ENCODE measurements at places on chromosomes 4 and X.

DNA sequence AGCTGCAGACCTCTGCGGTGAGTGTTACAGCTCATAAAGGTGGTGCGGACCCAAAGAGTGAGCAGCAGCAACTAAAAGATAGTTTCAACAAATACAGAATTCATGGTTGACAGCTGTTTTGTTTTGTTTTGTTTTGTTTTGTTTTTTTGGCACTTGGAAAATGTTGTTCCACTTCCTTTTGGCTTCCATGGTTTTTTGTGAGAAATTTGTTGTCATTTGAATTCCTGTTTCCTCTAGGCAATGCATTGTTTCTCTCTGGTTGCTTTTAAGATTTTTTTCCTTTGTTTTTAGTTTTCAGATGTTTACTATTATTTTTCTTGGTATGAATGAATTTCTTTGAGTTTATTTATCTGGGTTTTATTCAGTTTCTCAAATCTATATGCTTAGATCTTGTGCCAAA lies 229.4 kb downstream of the MID1IP1 start:
- H3K27me3 ChIP-seq, result peaks cover 4% of the 10 kb centered on the region
- H3K4me1 ChIP-seq, result no peaks in the 10 kb centered on the region
- no peak for DNase-seq
- H3K4me3 ChIP-seq, result no peak overlapping the region
- H3K36me3 ChIP-seq, result no peaks in the 10 kb centered on the region

DNA sequence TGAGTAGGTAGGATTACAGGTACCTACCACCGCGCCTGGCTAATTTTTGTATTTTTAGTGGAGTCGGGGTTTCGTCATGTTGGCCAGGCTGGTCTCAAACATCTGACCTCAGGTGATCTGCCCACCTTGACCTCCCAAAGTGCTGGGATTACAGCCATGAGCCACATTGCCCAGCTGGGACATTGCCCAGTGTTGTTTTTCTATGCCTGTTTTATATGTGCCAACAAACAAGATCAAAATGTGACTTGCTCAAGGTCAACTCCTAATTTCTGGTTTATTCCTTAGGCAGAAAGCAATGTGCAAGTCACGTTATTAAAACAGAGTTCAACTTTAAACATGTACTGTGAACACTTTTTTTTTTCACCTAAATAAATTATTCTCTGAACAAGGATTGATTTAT lies 2.7 kb downstream of the LRIT3 start:
- no peaks in the 10 kb centered on the region for H3K4me1 ChIP-seq
- no peak overlapping the region for H3K4me3 ChIP-seq
- no peak overlapping the region for H3K27ac ChIP-seq
- no peaks in the 10 kb centered on the region for H3K27me3 ChIP-seq
- DNase-seq, result no peak
- H3K36me3 ChIP-seq, result no peaks in the 10 kb centered on the region

DNA sequence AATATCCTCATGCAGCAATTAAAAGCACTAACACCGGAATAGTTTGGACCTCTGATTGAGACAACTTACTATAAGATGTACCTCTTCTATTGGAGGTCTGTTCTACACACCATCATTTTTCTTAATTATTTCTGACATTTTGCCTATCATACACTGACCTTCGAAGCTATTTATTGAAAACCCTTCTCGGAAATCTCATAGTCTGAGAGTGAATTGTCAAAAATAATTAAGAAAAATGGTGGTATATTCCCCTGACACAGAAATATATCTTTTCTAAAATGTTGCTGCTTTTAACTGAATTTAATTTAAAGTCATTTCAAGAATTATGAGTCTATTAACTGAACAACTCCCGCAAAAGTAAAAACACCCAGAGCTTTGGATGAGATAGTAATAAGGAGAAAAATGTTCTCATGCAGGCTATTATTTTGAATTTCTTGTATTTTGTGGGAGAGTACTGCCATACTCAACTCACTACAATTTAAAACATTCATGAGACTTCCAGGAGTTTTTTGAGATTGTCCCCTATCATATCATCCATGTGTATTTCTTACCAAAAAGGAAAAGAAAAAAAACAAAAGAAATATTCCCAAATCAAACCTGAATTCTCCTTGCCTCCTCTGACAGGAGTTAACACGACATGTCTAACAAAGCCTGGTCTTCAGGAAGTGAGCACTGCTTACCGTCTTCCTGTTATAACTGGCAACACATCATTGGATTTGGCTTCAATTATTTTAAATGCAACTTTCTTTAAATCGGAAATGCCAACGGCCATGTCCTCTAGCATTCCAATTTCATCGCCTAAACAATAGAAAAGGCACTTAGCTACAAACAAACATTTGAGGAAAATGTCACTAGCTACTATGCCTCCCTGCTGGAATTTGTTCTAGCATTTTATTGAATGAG lies 485.3 kb downstream of the IL15 start:
- H3K4me3 ChIP-seq, result no peak overlapping the region
- H3K27ac ChIP-seq, result no peak overlapping the region
- DNase-seq, result peak; percentile 29
- no peaks in the 10 kb centered on the region for H3K4me1 ChIP-seq

DNA sequence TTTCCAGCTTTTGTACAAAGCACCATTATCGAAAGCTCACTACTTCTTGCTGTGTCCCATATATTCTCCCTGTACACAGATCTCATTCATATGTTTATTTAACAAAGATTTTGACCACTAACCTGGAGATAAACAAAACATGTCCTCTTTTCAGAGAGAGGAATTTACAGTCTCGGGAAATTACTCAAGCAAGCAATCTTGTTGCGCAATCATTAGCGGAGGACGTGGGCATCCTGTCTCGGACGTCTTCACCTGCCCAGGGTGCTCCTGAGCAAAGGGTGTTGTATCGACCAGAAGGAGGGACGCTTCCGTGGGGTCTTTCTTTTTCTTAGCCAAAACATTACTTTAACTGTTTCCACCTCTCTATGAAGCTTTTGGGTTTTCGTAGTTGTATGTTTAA lies 66.5 kb upstream of the CLCN4 start:
- H3K4me3 ChIP-seq, result no peak overlapping the region
- H3K36me3 ChIP-seq, result peaks cover 3% of the 10 kb centered on the region

DNA sequence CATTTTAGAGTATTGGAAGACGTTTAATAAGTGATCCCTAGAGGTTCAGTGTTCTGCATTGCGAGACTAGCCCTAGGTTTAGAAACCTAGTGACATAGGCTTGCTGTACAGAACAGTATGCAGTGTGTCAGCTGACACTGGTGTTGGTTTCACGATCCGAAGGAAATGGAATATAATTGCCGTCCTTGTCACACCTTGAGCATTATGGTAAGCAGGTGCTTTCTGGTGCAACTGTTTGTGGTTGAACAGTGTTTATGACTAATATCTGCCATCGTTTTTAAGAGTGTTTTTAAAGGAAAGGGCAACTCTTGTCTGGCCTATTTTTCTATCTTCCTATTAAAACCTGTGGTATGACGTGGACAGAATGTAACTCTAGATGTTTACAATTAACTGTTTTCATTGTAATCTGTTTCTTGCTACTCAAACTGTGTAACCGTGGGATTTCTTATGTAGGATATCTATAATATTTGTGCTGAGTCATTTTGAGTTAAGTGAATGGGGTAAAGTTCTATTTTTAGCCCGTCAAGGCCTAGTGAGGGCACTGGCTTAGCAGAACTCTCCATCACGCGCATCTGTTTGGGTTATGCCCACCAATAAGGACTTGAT lies 53.8 kb upstream of the TBC1D14 start:
- H3K4me1 ChIP-seq, result peaks cover 2% of the 10 kb centered on the region
- peak overlapping the region; percentile 86 for H3K27ac ChIP-seq
- no peaks in the 10 kb centered on the region for H3K27me3 ChIP-seq
- DNase-seq, result peak; percentile 9

DNA sequence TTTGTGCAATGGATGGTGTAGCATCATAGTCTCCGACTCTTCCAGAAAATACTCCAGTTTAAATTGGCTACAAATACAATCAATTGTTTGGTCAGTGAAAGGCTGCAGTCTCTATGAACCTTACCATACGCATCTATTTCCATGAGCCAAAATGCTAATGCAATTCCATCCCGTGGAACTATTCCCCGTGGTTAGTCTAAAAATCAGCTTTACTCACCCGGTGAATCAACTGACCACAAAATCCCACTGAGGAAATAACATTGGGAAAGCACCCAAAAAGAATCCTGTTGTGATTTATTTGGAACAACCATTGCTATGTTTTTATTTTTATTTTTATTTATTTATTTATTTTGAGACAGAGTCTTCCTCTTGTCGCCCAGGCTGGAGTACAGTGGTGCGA lies 87.1 kb downstream of the DHX15 start:
- H3K36me3 ChIP-seq, result no peaks in the 10 kb centered on the region
- H3K27ac ChIP-seq, result no peak overlapping the region
- H3K4me3 ChIP-seq, result no peak overlapping the region
- no peaks in the 10 kb centered on the region for H3K4me1 ChIP-seq

DNA sequence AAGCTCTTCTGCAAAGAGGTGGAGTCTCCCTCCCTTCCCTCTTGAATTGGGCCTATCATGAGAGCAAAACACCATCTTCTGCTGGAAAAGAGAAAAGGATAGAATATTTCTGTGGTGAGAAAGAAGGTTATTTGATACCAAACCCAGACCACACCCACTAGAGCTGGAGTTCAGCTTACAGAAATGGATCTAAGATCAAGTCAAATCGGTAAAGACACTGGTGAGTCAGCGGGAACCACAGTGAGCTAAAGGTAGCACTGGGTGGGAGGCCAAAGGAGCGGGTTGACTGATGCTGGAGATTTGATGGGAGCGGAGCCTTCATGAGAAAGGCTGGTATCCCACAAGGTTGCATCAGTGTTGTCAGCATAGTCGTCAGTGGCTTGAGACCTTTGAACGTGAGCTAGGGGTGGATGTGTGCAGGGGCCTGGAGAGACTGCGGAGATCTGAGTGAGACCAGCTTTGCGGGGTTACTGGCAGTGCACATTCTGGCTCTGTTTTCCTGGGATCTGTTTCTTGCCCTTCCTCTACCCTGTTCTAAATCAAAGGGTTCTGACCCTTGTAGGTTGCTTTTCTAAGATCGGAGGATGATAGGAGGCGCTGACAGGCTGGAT lies 106.4 kb upstream of the SCOC start:
- DNase-seq, result no peak
- H3K27me3 ChIP-seq, result no peaks in the 10 kb centered on the region
- no peak overlapping the region for H3K27ac ChIP-seq
- no peaks in the 10 kb centered on the region for H3K4me1 ChIP-seq

- DNase-seq, result no peak
- no peaks in the 10 kb centered on the region for H3K27me3 ChIP-seq
- H3K27ac ChIP-seq, result no peak overlapping the region
- no peaks in the 10 kb centered on the region for H3K4me1 ChIP-seq
- no peak overlapping the region for H3K4me3 ChIP-seq
Measured at GRCh38 chrX:63652086-63652765, 132.8 kb downstream of the ARHGEF9 start.

DNA sequence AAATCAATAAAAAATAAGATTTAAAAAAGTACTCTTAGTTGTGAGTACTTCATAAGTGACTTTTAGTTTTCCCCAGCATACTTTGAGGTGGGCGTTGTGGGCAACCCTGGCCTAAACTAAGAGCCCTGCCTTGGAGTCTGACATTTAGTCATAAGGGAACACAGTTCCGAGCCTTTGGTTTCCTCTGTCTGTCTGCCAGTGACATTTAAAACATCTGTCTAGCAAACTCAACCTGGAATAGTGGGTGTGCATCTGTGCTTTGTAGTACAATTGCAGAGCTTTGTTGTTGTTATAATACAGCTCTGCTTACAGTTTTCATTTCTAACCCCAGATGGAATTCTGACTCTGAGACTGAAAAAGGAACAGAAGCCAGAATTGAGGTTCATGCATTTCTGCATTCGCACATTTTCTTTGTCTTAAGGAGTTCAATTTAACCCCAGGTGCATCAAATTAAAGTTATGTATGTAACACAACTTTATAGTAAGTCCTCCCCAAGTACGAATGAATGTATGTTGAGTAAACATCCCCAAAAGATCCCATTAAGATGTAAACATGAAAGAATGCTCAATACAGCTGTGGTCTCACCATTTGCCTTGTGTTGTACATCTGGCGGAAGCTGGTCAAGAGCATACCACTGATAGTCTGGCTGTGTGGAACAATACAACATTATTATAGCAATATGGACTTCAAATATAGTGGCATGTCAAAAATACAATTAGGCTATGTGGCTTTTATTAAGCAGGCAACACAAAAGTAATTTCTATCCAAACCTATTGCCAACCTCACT lies 25.9 kb downstream of the TNIP3 start:
- no peak overlapping the region for H3K27ac ChIP-seq
- H3K36me3 ChIP-seq, result no peaks in the 10 kb centered on the region
- no peak for DNase-seq
- H3K4me3 ChIP-seq, result no peak overlapping the region
- no peaks in the 10 kb centered on the region for H3K27me3 ChIP-seq
- H3K4me1 ChIP-seq, result no peaks in the 10 kb centered on the region

DNA sequence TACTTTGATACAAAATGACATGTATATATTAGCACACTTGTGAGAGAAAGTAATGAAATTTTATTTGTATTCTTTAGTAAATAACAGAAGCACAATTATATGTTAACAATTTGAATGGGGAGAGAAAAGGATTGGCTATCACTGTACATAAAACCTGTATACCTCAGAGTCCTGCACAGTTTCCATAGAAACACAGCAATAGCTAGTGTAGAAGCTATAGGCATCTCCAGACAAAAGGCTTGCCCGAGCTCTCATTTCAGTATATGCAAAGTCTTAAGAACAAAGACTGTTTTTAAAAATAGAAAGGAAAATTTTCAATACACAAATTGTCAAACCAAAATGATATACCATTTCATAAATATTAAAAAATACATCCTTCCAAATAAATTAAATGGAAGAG lies 38.5 kb downstream of the GPM6A start:
- H3K27ac ChIP-seq, result no peak overlapping the region
- DNase-seq, result no peak
- H3K27me3 ChIP-seq, result no peaks in the 10 kb centered on the region
- no peaks in the 10 kb centered on the region for H3K4me1 ChIP-seq
- H3K4me3 ChIP-seq, result no peak overlapping the region
- no peaks in the 10 kb centered on the region for H3K36me3 ChIP-seq

DNA sequence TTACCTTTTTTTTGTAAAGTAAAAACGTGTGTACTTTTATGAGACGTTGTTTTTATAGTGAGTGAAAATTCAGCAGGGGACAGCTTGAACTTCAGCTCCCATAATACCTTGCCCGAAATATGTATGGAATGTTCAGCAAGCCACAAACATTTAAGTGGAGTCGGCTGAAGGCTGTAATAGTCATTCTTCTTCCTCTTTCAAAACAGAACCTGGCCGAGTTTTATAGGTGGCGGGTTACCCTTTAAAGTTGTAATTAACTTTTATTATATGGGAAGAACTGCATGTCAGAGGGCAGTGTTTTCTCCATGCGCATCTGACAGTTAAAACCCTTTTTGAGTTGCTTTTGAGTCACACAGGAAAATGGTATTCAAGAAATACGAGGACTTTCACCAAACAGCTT lies 50.7 kb downstream of the CLDN34 start:
- DNase-seq, result peak; percentile 40
- H3K4me3 ChIP-seq, result no peak overlapping the region
- H3K27me3 ChIP-seq, result peaks cover 6% of the 10 kb centered on the region
- H3K4me1 ChIP-seq, result peaks cover 12% of the 10 kb centered on the region
- H3K36me3 ChIP-seq, result no peaks in the 10 kb centered on the region
- H3K27ac ChIP-seq, result peak overlapping the region; percentile 45

GRCh38 chrX:18871970-18872369 lies 111.9 kb downstream of the PHKA2 start:
- H3K27me3 ChIP-seq, result no peaks in the 10 kb centered on the region
- peak overlapping the region; percentile 94 for H3K27ac ChIP-seq
- no peak for DNase-seq
- peaks cover 12% of the 10 kb centered on the region for H3K4me1 ChIP-seq
- no peak overlapping the region for H3K4me3 ChIP-seq
